ENCODE measurements at places on chromosomes 6 and 20.

DNA sequence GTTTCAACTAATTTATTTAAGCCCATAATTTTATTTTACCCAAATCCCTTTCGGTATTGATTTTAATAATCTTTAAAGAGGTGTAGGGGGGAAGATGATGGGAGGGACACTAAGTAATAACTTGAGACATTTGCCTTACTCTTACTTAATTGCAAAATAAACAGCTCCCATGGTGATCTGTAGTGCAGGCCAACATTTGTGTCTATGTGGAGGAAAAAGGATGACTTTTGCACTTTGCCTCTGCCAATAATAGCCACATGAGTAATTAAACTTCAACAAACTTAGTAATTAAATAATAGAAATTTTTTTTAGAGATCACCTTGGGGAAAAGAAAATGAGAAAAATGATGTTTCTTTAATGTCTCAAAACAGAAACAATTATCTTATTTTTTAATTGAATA is 29.9 kb upstream of the CD2AP start:
- DNase-seq: no peak

GRCh38 chr6:42010185-42010891 is 40.0 kb upstream of the TAF8 start:
- no peak for DNase-seq

GRCh38 chr6:166584853-166585429 is 1.5 kb downstream of the RAMACL start:
- no peak for DNase-seq

DNA sequence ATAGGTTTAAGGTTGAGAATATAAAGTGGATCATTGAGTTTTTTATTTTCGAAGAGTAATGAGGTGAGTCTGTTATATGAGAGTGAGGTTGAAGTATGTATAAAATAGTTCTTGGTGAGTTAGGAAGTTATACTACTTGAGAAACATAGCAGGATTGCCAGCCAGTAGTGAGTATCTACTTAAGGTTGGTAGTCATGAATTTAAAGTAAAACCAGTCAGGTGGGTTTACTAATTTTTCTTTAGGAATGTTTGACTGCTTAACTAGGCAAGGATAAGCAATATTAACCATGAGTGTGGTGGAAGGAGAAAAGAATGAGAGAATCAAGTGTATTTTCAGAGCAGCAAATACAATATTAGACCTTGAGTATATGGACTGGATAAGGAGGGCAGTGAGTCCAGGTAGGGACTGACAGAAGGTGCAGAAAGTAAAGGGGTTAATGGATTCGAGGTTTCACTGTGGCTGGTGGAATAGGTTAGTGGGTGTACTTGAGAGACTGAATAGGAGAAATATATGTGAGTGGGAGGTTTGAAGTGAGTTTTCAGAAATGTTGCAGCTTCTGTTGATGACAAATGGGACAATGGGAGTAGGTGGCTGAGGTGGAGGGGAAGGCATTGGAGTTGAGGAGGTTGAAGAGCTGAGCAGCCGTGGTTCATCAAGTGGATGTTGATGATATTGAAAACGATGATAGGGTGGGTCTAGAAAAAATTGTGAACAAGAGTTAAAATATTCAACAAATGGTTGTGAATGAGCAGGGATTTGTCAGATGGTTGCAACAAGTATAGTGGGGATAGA is 232.5 kb upstream of the ASCC3 start:
- no peak for DNase-seq

DNA sequence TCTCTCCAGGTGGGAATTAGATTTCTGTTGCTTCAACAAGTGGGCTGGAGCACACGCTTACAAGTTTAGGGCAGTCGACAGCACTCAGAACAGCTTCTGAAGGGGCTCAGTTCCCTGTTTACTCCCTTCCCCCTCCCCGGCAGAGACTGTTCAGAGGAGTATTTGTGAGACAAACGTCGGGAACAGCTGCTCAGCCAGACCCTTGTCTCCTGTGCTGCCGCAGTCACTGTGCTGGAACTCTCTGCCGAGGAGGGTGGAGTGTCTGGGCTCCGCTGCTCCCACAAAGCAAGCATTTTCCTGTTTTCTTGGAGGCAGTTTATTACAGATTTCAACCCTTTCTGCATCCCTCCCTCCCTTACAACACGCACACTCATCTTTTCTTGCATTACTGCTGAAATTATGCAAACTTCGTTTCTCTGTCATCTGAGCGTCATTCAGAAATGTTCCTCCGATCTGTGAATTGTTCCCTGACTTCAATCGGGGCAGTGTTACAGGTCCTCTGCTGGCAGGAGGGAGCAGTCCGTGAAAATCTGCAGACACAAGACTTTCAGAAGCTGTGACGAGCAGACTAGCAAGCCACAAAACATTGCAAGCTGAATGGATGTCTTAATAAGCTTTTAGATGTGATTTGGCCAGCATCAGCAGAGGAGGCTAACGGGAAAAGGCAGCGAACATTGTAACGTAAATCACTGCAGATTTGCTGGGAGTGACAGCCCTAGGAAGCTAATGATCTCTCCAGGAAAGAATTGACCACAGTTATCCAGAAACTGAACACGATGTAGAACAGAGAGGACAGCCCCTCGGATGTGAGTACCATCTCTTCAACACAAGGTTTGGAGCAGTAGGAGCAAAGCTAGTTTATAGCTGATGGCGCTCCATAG is 76.2 kb downstream of the LYRM2 start:
- DNase-seq: no peak

GRCh38 chr20:51840865-51841264 is 38.5 kb upstream of the SALL4 start:
- DNase-seq: no peak

DNA sequence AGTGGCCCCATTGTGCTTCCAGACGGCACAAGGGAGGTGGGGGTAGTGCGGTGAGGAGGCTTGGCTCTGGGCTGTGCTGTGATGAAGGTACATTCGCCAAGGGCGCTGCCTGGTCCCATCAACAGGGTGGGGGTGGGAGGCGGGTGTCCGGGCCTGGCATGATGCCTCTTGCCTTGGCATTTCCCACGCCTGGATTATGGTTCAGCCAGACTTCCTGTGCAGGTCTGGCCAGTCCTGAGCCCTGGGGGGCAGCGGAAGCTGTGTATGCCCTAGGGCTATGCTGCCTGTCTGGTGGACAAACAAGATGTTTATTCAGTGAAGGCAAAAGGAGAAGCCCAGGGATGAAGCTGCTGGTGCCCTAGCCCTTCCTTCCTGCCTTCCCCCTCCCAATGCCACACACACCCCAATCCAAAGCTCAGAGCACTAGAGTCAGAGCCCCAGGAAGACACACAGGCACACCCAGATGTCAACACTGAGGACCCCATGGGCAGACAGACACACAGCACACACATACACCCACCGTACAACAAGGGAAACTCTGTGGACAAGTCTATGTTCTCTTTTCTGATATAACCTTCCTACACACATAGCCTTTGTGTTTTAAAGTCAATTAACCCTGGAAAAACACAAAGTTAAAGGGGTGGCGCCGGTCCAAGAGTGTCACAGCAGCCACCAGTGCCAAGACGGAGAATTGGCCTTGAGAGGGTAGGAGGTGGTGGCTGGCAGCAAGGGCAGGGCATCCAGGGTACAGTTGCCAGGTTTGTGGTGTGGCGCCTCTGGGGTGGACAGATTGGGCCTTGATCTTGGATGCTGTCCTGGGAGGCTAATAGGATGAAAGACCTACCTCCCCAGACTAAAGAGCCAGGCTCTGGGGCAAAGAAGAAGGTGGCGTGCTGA is 54.7 kb upstream of the SAYSD1 start:
- no peak for DNase-seq

DNA sequence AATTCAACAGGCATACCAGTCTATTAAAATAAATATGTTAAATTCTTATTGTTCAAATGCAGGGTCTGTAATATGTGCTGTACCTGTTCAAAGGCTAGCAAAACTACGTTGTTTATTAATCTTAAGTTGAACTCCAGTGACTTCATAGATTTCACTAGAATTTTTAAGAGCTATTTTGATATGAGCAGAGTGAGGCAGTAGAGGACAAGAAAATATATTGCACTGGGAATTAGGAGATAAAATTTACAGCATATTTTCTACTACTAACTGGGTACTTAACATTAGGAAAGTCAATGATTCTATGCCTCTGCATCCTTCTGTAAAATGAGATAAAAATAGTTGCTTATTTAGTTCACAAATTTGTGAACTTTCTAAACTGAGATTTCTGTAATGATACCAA is 162.2 kb upstream of the BMP5 start:
- DNase-seq: no peak

- DNase-seq: no peak
Measured at GRCh38 chr6:71335544-71335943, 46.9 kb downstream of the OGFRL1 start.

- no peak for DNase-seq
Measured at GRCh38 chr6:116159782-116160524, 34.0 kb upstream of the COL10A1 start.

- no peak for DNase-seq
Measured at GRCh38 chr20:10453241-10453640, 18.1 kb downstream of the SLX4IP start.

GRCh38 chr20:10625641-10626040 is 48.2 kb downstream of the JAG1 start:
- no peak for DNase-seq

GRCh38 chr6:109069746-109070145 is 24.9 kb downstream of the SESN1 start:
- DNase-seq: no peak

DNA sequence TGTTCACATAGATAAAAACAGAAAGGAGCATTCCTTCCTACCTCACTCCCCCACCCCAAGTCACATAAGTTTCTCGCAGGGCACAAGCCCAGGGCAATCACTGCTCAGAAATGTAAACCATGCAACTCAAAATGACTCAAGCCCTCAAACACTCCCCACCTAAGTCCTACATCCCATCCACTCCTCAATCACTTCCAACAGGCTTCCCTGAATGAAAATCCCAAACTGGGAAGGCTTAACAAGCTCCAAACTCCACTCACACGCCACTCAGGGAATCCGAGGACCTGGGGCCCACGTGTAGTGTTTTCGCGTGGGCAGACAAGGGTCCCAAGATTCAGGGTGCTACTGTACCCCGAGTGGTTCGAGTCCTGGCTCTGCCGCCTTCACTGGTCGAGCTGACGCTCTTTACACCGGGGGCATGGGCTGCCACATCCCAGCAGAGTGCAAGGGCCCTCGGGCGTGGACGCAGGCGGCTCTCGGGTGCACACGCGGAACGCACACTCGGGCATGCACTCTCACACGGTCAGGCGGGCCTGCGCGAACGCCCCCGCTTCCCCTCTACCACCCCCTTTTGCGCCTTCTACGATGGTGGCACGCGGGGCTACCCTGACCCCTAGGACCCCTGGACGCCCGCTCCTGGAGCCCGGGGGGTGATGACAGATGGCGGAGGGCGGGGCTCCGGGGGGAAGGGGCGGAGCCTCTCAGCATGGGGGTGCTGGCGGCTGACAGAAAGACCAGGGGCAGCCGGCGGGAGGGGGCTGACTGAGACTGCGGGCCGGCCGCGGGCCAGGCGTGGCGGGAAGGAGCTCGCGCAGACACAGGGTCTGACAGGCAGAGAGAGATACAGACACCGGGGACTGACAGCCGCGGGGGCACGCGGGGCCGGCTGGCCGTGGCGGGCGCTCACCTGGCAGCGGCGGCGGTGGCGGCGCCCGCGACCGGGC is 657 bp downstream of the ZHX3 start:
- peak; percentile 32 for DNase-seq

DNA sequence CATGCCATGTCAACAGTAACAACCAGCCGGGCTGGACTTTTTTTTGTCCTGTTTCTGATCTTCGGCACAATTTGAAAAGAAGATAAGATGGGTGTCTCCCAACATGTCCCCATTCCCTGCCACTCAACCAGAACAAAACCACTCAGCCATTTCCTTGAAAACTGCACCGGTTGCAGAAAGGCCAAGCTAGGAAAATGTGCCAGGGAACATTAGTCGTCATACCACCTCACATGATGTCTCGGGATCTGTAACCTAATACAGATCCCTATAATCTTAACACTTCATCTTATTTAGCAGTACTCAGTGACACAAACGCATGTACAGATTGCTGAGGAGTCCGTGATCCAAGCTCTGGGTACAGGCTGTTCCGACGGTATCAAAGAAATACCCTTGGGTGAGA is 46.5 kb downstream of the ALDH8A1 start:
- DNase-seq: no peak

- DNase-seq: no peak
Measured at GRCh38 chr6:40791004-40791403, 203.8 kb upstream of the LRFN2 start.

DNA sequence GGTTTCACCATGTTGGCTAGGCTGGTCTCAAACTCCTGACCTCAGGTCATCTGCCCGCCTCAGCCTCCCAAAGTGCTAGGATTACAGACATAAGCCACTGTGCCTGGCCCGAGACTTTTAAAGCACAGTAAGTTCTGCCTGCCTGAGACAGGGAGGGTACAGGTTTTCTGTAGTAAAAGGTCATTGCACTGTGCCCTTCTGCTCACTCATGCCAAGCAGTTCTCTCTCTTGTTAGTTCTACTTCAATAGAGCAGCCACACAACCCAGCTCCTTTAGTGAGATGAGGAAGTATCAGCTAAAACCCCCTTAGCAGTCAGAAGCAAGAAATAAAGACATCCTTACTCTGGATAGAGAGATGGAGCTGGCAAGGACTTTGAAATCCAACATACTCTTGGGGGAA is 52.4 kb upstream of the ARMH2 start:
- DNase-seq: no peak

GRCh38 chr6:118401325-118401975 is 146.6 kb upstream of the PLN start:
- DNase-seq: no peak

- DNase-seq: no peak
Measured at GRCh38 chr20:1994627-1995026, 769 bp upstream of the PDYN start.

GRCh38 chr20:59663513-59664060 is 59.2 kb downstream of the PHACTR3 start:
- DNase-seq: no peak

DNA sequence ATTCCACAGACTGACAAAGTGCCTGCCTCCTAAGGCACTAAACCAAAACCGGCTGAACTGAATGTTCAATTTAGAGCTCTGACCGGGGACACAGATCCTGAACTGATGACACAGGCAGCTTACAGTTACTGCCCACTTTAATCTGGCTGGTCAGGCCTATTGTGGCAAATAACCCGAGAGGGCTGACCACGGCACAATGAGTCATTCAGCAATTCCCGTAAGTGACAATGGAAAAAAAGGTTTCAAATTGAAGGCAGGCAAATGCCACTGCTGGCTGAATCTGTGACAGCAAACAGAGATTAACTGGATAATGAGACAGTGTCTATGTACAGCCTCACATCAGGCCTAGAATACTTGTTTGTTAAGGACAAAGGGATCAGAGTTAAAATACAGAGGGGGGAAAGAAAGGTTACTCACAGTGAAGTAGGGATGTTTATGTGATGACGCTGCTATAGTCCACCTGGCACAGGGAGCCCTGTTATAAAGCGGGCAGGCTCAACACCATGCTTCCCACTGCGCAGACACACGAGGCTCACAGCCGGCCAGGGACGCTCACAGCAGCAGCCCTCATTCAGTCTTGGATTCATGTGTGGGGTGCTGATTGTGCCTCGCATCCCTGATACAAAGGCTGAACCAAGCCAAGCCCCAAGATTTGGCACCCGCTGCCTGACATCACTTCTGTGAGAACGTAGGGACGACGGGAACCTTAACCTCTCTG is 54.4 kb downstream of the RTN4IP1 start:
- DNase-seq: peak; percentile 4
